ELR (cell line): ENCODE measurements at places on chromosomes 3 and 15.

DNA sequence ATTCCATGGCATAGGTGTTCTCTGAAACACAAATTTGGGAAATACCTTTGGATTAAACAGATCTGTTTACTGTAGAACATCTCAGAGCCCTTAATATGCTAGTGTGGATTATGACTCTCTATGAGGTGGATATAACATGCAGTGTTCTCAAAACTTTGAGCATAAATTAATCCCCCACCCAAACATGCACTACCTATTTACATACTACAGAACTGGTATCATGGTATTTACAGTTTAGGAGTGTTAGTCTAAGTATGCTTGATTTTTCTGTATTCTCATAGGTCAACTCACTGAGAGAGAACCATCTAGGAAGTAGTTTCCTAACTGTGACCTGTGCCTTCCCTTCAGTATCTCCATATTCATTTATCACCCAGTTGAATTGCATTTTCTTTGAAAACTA is 30.9 kb upstream of the ZNF609 start:
- no peak for DNase-seq

DNA sequence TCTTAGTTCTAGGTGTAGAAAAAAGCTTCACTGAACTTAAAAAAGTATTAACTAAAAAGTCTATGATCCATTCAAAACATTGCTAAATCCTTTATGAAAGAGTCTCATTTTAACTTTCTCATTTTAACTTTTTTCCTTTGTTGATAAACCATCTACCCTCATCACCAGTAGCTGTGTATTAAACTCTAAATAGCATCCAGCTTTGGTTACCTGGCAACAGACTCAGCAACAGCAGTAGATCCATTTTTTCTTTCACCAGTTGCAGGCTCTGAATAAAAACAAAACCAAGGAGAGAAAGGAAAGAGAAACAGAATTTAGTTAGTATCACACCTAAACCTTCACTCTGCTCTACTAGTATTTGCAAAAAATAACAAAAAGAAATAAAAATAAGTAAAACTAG is 51.6 kb downstream of the TP53BP1 start:
- peak; percentile 45 for DNase-seq

GRCh38 chr15:94135486-94136147 is 95.7 kb upstream of the MCTP2 start:
- no peak for DNase-seq

DNA sequence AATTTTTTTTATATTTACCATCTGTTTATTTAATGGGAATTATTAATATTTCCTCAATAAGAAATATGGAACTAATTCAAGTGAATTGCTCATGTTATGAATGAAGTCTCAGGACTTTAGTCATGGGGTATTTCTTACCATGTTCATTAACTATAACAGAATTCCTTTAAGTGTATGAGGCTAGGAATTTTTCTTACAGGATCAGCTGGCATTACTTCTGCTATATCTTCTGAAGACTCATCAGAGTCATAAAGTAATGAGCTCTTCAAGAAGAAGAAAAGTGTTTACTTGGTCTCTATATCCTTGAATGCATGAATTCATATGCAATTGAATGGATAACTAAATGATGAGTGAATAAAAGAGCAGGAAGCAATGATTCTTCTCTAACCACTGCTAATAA is 486.8 kb upstream of the THBS1 start:
- DNase-seq: no peak

DNA sequence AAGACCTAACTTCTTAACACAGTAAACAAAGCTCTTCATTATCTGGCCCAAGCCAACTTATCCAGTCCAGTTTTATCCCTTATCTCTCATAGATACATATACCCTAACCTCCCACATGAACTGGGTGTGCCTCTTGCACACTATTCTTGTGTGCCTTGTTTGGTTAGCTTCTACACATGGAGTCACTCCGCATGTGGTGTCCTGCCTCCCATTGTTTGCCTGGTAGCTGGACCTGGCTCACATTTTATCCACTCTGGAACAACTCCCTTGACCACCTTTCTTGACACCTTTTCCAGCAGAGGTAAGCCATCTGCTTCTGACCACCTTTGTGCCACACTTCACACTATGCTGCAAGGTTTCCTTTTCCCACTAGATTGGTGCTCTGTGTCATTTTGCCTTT is 15.2 kb downstream of the TIPARP start:
- DNase-seq: no peak

DNA sequence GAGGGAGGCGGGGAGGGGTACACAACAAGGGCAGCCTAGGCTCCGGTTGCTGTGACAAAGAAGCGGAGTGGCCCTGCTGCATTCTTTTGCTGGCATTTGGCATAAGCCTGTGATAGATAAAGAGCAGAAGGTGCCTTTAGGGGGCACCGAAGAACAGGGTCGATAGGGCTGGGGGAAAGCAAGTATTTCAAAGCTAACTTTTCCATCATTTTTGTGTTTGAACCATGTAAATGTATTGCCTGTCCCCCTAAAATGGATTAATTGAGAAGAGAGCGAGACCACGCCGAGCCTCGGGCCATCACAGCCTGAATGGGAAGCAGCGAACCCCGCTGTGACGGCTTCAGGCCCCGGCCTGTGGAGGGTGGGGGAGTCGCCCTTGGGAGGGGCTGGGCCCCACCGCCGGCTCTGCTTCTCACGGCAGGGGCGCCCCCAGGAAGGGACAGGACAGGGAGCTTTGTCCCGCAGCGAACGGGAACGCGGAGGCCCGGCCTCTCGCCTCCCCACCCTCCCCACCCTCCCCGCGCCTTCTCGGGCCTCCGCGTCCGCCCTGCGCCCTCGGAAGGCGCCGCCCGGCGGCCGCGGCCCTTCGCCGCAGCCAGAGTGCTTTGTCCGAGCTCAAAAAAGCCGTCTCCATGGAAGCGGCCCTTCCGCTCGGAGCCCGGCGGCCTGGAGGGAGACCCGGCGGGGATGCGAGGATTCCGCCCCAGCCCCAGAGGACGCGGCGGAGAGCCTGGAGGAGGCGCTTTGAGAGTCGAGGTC is 32.4 kb upstream of the ALDH1L1 start:
- DNase-seq: peak; percentile 70

- no peak for DNase-seq
Measured at GRCh38 chr3:175179055-175179454, 319.9 kb downstream of the NAALADL2 start.

- DNase-seq: no peak
Measured at GRCh38 chr3:56921573-56922453, 120.1 kb upstream of the ARHGEF3 start.

DNA sequence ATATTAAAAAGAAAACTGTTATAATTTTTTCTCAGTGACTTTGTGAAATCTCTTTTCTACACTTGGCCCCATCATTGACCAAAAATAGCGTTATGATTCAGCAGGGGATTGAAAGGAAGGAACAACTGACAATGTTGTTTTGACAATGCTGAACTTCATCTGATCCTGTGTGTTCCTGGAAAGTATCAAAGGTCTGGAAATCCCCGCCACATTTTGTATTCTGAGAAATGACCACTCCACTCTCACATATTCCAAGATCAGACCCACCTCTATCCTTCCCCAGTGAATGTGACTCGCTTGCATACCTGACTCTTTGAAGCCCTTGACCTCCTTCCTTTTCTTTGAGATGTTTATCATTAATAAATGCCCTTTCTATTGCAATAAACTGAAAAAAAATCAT is 9.7 kb upstream of the RIOX2 start:
- no peak for DNase-seq

DNA sequence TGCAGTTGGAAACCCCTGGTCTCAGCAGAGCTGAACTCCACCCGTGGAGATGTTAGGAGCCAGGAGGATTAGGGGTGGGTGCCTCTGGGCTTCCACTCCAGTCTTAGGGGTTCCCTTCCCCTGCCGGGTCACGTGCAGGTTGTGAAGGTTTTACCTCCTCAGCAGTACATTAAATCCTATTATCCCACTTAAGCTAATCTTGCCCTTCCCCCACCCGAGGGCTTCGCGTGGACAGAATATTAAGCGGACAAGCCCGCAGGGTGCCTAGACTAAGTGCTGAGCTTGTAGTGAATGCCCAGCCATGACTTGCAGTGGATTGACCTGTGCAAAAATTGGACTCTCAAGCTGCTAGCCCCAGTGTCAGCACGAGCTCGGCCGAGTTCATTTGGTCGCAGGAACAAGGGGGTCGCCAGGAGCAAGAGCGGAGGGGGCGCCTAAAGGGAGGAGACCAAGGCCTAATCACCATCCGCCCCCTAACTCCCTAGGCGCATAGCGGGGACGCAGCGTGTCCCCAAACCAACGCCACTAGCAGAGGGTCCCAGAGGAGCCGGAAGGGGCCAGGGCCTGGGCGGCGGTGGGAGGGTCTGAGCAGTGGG is 498 bp upstream of the SEMA4B start:
- peak; percentile 9 for DNase-seq

- no peak for DNase-seq
Measured at GRCh38 chr3:81388191-81388590, 373.3 kb downstream of the GBE1 start.

DNA sequence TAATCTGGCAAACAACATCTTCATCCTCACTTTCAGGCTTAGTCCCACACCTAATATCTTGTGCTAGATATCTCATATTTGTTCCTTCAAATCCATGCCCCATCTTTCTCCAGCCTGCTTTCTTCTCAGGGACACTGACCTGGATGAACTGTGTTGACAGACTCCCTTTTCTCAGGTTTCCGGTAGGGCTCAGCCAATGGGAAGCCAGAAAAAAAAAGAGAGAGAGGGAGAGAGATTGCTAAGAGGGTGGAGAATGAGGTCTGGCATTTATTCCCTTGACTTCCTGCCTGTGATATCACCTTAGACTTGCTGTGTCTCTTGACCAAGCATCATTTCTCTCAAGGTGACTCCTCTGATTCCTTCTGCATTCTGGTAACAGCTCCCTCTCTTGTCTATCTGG is 145.6 kb upstream of the ABI3BP start:
- no peak for DNase-seq

DNA sequence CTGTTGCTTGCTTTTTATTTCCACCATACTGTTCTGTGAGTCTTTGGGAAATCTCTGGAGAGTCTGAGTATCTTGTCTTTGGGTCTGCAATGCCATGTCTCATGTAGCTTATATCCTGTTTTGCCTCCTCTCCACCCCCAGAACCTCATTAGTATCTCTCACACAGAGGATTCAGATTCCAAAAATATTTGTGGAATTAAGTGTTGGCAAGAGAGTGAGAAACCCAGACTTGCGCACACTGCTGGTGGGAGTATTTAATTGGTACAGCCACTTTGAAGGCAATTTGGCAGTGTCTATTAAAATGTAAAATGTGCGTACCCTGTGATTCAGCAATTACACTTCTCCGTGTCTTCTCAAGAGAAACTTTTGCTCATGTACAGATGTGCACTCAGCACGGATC is 68.6 kb downstream of the ZNF621 start:
- no peak for DNase-seq

DNA sequence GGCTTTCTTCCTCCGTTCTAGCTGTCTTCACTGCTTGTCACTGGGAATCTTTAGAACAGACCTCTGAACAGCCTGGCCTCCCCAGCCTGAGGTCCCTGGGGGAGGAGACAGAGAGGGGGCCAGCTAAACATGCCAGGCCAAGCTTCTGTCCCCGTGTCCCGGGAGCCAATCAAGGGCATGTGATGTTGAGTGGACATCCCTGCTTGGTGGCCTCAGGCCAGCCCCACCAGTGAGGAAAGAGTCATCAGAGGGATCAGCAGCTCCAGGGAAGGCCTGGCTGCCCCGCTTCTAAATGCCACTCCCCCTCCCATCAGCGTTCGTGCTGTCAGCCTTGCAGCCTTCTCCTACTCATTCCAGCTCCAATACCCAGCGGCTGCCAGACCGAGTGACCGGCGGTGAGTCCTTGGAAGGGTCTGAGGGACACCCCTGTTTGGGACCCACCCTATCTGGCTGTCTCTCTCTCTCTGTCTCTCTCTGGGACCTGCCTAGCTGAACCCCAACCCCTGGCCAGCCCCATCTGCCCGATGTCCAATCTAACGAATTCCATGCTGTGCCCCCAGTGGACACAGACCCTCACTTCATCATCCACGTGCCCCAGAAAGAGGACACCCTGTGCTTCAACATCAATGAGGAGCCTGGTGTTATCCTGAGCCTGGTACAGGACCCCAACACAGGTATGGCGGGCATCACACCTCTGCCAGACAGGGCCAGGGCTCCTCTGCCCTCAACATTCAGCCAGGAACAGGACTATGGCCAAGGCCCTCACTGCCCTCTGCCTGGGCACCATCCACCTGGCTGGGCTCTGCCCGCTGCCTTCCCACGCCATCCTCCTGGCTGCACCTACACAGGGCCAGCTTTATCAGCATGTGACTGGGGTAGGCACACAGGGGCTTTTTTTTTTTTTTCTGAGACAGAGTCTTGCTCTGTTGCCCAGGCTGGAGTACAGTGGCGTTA is 6.6 kb upstream of the ITIH3 start:
- DNase-seq: no peak

DNA sequence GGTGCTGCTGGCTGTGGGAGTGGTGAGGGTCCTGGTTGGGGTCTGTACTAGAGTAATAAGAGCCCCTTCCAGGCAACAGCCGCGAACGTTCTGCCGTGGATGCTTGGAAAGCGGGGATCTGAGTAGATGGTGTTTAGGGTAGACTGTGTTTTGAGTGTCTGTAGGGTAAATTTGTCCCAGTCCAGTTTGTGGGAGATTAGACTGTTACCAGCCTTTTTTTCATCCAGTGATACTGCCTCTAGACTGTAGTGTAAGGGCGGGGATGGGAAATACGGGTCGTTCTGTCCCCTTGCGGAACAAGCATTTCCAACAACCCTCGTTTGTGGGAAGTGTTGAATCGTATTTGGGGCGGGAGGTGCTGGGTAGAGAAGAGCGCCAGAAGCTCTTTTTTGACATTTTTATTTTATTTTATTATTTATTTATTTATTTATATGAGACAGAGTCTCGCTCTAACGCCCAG is 424 bp downstream of the HAUS2 start:
- peak; percentile 59 for DNase-seq

GRCh38 chr3:68631850-68632545 is 300.3 kb downstream of the TAFA4 start:
- no peak for DNase-seq

- DNase-seq: no peak
Measured at GRCh38 chr3:5194341-5194740, 6.8 kb downstream of the EDEM1 start.

DNA sequence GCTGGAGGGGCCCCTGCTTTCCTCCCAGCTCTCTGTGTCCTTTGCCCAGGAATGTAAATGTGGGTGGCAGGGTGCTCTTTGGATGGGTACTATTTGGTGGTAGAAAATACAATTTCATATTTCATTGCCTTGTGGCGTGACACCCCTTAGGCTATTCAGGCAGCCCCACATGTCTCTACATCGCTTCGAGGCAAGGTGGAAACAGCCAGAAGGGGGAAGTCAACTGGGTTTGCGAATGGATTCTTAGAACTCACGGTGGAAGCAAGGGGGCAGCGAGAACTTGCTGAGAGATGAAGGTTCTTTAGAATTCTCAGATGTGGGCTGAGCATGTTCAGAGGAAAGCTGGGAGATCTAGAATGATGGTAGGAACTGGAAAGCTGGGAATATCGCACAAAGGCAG is 25.3 kb downstream of the PLA2G4D start:
- no peak for DNase-seq

DNA sequence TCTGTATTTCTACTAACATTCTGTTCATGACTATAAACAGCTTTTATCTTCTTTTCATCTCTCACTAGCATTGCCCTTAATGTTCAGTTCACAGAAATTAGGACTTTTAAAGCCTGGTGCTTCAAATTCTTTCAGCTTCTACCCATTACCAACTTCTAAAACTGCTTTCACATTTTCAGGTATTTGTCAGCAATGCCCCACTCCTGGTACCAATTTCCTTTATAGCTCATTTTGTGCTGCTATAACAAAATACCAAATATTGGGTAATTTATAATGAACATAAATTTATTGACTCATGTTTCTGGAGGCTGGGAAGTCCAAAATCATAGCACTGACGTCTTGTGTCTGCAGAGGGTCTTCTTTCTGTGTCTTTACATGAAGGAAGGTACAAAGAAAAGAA is 753.1 kb upstream of the CCDC54 start:
- no peak for DNase-seq

GRCh38 chr3:184683234-184683633 is 28.6 kb downstream of the MAGEF1 start:
- DNase-seq: no peak
